ENCODE measurements at places on chromosomes 2 and 18. TPM values are rescaled to one million over a fixed set of nuclear protein-coding genes. Genes with fewer than 3 reads are reported as not detected.

DNA sequence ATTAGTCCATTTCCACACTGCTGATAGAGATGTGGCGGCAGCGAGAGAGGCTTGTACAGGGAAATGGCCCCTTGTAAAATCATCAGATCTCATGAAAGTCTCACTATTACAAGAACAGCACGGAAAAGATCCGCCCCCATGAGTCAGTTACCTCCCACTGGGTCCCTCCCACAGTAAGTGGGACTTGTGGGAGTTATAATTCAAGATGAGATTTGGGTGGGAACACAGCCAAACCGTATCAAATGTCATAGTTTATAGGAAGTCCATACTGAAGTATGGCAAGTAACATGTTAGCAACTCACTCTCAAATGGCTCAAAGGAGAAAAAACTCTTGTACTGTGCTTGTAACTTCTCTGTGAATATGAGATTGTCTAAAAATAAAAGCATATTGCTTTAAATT, 56.1 kb downstream of the FARP2 start:
- DNase-seq = peak; percentile 96

CAPN14 gene
- total RNA-seq = 0.96 TPM

DNA sequence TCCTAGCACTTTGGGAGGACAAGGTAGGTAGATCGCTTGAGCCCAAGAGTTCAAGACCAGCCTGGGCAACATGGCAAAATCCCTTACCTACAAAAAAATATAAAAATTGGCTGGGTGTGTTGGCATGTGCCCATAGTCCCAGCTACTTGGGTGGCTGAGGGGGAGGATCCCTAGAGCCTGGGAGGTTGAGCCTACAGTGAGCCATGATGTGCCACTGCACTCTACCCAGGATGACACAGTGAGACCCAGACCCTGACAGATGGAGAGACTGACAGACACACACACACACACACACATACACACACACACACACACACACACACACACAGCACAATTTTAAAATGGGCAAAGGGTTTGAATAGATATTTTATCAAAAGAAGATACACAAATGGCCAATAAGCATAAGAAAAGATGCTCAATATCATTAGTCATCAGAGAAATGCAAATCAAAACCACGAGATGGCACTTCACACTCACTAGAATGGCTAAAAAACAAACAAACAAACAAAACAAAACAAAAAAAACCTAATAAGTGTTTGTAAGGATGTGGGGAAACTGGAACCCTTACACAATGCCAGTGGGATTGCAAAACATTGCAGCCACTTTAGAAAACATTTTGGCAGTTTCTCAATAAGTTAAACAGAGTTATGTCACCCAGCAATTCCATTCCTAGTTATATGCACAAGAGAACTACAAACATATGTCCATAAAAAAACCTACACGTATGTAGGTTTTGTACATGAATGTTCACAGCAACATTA, 42.3 kb downstream of the BAZ2B start:
- no peak for DNase-seq

DNA sequence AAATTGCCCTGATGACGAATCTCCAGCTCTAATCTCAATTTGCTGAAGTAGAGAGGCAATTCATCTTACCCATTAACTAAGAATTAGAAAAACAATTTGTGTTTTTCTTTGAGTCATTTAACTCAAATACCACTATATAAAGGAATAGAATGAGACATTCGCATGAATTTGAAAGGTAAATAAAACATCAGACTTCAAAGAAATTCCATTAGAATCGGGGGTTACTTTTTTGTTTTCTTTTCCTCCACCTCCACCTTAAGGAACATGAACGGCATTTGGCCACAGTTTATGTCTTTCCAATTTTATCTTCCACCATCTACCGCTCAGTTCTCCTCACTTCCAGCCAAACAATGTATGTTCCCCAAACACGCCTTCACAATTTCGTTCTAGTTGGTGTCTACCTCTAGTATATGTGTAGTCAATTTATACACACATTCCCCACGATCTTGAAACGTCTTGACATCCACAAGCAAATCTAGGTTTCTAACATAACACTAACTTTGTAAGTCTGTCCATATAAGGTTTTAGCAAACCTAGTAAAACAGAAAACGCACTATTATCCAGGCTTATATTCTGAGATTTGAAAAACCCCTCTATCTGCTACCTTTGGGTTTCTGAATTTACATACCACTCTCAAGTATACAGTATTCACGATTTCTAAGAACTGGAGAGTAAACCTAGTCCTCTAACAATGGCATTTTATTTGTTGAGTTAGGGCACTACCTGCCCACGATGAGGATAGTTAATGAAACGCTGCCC, 1.2 kb upstream of the SMCHD1 start:
- DNase-seq = no peak

DNA sequence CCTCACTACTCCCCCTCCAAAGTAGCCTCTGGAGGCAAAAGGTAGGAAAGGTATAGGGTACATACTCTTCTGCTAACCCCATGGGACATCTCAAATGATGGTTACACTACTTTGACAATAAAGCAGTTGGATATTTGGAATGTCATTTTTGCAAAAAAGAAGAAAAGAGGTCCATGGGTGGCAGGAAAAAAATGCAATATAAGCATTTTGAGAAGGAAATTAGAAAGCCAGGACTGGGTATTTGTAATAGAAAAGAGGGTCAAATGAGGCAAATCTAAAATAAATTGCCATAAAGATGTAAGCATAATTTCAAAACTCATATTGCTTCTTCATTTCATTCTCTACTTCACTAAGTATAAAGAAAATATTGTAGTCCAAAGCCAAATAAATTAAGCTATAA, 280.2 kb downstream of the NOL4 start:
- DNase-seq = no peak

CXCR1 gene
- not detected for total RNA-seq

DNA sequence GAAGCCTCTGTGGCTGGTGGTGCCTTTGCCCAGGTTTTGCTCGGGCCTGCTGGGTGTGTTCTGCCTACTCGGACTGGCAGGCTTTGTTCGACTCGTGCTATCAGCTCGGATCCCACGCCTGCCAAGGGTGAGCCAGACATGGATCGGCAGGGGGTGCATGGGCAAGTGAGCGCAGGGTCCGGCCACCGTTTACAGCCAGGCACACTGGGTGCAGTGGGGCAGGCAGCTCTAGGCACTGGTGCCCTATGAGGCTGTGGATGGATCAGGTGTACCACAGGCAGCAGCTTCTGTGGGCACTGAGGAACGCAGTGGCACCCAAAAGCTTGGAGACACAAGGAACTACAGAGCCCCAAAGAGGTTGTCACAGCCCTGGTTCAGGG, 25.6 kb downstream of the MARCHF7 start:
- no peak for DNase-seq

GRCh38 chr2:168076731-168077130, 170.7 kb downstream of the STK39 start:
- no peak for DNase-seq

- peak; percentile 65 for DNase-seq
Measured at GRCh38 chr2:172281648-172282570, 145.5 kb upstream of the ITGA6 start.

- DNase-seq = no peak
Measured at GRCh38 chr18:58754544-58755068, 83.3 kb downstream of the MALT1 start.

Data from RPMI7951 (cell line).